ENCODE measurements at places on chromosomes 7 and 10. TPM values are rescaled to one million over a fixed set of nuclear protein-coding genes. Genes with fewer than 3 reads are reported as not detected.

The CYP3A4 gene
- 0.11 TPM for total RNA-seq

The CCDC172 gene
- total RNA-seq = not detected

The FZD8 gene
- total RNA-seq = 5.2 TPM

The LRRC18 gene
- not detected for total RNA-seq

The ABCB1 gene
- total RNA-seq = not detected

The LDB3 gene
- 137 TPM for total RNA-seq

The ITPRID1 gene
- not detected for total RNA-seq

The MCM10 gene
- 0.05 TPM for total RNA-seq

The SPDYE16 gene
- 1.8 TPM for total RNA-seq
